Astrocyte of the cerebellum (primary cell): ENCODE measurements at places on chromosomes 12 and 14.
A peak's percentile ranks its signal among the peaks of the same experiment; 100 is the strongest.

- DNase-seq = no peak
These were observed 132.3 kb downstream of the RGS6 start for GRCh38 chr14:72064501-72064900.

- DNase-seq = no peak
These were observed 6.1 kb upstream of the CMA1 start for GRCh38 chr14:24514209-24514608.

GRCh38 chr12:106141452-106141851, 2.7 kb upstream of the NUAK1 start:
- DNase-seq = no peak

DNA sequence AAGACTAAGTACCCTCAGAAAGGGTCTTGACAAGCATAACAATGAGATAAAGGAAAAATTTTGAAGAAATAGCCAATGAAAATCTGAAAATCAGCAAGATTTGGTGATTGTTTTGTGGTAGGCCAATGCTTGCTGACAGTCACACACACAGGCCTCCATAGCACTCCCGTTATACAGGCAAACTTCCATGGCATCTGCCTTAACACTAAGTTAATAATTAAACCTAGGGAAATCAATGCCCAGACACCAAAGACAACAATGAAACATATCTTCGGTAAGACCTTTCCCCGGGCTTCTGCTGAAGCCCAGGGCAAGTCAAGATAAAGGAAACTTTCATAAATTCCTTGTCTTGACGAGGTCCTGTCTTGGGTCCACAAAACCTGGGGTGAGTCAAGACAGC, 18.6 kb upstream of the RERGL start:
- no peak for DNase-seq

- no peak for DNase-seq
These were observed 238.4 kb upstream of the USP15 start for GRCh38 chr12:62021808-62022207.

DNA sequence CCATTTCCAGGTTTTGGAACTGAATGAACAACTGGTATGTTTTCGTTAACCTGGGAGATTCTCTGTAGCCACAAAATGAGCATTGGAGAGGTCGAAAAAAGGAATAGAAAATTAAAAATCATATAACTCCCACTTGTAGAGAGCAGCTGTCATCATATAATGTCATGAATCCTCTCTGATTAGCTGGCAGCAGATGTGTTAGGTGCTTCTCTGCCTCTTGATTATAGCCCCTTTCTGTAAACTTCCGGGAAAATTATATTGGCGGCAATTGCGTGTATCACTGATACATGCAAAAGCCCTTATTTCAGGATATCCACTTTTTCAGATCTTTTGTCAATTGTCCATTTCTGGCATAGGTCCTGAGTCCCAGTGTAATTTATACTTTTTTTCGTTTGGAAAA, 31.7 kb downstream of the FGD4 start:
- no peak for DNase-seq

- no peak for DNase-seq
These were observed 332.9 kb downstream of the TMEM132D start for GRCh38 chr12:129570796-129571400.

- DNase-seq = no peak
These were observed 14.4 kb downstream of the FGD6 start for GRCh38 chr12:95202691-95203486.

DNA sequence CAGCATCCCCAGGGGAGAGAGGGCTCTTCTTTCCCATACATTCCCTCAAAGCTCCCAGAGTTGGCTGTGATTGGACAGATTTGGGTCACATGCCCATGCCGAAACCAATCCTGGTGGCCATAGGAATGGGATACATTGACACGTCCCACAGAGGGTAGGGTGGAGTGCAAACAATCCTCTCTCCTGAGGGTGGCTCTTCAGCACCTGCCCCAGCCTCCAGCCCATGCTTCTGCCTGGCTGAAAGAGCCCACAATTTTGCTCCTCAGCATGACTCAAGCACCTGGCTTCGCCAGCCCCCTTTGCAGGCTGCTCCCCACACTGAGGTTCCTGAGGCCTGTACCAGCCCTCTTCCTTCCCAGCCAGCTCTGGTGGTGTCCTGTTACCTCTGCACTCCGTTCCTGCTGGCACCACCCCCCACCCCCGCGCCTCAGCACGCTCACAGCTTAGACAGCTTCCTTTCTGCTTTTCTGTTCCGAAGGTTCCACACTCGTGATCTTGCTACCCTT, 71.7 kb downstream of the CCDC92 start:
- no peak for DNase-seq

DNA sequence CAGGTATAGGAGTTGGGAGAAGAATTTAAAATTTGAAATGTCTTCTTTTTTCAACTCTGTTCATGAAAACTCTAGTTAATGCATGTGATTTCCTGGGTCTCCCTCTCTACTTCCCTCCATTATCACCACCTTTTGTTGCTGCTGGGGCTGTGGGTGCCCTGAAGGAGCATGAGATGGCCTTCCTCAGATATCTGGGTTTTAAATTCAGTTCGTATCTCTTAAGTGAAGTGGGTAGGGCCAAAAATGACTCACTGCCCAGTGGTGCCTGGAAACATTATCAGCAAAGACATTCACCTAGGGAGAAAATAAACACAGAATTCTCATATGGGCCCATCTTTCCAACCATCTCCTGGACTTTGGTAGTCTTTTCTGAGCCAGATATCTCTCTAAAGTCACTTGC, 234.9 kb upstream of the PLEKHG7 start:
- DNase-seq = no peak

GRCh38 chr12:49875115-49875720, 28.5 kb downstream of the FAIM2 start:
- DNase-seq = no peak

DNA sequence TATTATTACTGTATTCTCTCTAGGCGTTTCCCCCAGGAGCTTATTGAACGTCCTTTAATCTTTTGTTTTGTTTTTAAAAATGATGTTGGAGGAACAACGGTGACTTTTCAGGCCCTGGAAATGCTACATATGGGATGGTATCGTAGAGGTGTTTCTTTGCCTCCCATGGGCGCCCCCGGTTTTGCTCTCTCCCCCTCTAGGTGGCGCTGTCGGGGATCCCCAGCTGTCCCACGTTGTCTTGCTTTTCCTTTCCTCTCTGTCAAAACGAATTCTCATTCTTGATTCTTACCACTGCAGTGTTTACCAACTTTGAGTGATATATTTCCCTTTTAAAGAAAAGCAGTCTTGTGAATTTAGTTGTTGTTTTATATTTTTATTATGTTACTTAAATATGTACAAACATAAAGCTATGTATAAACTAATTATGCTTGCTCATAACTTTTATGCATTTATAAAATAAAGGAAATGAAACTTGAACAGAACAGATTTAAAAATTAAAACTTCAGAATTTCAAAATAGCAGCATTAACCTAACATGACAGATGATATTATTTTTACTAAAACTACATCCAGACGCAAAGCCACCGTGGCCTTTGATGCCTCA, 171.9 kb downstream of the RGS6 start:
- DNase-seq = no peak

DNA sequence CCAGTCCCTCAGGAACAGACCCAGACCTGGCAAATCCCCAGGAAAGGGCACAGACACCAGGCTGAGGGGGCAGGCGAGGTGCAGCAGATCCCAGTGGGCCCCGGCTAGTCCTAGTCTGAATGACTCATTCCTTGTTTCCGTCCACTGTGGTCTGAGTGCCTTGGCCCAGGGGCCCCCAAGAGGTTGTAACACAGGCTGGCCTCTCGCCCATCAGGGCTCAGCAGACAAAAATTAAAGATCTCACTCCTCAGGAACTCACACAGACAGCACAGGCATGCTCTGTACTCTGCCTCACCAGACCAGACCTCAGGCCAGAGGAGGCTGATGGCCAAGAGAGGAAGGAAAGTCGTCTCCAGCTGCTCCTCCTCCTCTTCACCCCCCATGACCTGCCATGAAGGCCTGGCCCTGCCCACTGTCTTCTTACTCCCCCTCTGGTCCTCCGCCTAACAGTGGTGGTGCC, 7.7 kb upstream of the LTBP2 start:
- DNase-seq = peak; percentile 95

GRCh38 chr14:34699873-34700621, 14.3 kb downstream of the CFL2 start:
- DNase-seq = peak; percentile 80

- DNase-seq = no peak
These were observed 94.3 kb downstream of the PELI2 start for GRCh38 chr14:56212521-56212920.

DNA sequence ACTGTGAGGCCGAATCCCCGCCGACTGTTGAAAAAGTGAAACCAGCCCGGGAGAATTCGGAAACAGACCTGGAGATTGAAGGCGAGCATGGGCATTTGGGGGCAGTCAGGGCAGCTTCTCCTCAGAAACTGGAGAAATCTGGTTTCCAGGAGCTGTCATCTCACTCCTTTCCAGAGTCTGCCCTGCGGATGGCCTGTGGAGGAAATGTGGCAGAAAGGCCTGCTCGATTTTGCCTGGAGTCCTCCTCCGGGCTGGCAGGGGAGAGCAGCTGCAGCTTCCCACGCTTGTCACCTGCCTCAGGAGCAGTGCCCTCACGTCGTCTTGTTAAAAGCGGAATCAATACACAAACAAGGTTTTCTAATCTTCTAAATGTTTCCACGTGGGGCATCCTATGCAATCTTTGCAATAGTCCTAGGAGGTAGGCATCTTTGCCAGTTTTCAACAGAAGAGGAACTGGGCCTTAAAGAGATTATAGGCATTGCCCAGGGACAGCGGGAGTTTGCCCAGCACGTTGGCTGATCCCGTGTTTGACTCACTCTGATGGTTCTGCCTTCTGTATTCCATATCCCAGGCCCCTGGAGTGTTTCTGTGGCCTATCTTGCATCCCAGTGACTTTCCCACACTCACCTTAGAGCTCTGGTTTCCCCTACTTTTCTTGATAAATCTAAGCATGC, 2.3 kb downstream of the LRRC74A start:
- DNase-seq = no peak

DNA sequence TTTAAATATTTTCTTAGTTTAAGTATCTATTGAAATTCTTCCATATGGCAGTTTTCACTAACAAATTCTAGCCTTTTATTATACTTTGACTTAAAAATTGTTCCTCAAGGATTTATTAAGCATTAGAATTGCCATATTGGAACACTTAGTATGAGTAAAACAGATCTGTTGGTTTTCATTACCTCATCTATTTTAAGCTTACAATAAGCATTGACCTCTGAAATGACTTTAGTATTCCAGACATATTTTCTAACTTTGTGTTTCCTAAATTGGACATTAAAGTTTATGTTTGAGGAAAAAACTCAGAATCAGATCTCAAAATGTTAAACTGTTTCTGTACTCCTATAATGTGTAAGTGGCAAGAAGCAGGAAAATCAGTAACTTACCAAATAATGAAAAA, 48.4 kb downstream of the CSRP2 start:
- DNase-seq = no peak

DNA sequence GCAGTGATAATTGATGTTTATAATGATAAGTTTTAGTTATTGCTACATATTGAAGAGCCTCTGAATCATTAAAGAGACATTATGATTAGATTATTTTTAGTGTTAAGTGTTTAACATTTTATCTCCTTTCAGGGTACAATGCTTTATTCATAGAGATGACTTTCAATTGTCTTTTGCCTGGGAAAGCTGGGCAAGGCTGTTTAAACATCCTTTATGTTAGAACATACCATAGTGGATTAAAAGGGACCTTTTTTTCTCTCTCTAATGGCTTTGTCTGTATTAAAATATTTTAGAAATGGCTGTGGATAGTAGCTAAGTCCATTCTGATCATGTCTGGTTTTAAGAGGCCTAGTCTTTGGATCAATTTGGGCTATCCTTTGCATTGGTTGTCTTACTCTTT, 427.5 kb upstream of the MIS18BP1 start:
- no peak for DNase-seq

DNA sequence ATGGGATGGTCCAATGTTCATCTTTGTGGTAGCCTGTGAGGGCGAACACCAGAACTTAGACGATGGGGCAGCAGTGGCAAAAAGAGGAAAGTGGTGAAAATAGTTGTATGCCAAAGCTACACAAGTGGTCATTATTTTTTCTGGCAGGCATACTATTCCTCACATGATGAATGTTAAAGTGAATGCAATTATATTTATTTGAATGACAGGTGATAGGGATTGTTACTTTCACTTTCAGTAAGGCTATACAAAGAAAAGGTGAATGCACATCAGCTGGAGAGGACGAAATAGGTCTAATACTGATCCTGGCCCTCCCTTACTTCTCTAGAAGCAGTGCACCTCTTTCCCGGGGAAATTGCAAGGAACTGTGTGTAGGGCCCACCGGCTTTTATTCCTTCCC, 470.1 kb downstream of the TMTC2 start:
- no peak for DNase-seq

GRCh38 chr12:112602150-112602549, 183.4 kb downstream of the PTPN11 start:
- no peak for DNase-seq

DNA sequence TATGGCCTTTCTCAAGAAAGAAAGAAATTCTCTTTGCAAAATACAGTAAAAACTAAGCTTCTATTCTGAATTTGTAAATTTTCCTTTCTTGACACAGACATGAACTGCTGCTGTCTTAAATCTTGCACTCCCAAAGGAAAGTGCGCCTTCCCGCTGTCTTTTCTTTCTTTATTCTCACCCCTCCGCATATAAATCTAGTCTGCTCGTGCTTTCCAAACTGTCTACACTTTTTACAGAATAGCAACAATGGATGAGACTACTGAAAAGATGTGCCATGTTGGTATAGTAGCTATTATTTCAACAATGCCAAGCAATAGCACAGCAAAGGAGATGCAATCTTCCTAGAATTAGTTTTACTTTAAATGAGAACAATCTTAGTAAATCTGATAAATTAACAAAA, 328.8 kb upstream of the PDE3A start:
- no peak for DNase-seq

- DNase-seq = no peak
These were observed 30.4 kb downstream of the MEG3 start for GRCh38 chr14:100856056-100856950.
